ENCODE measurements at places on chromosomes 12 and 14.

GRCh38 chr14:24339284-24340151 is at the start of gene RIPK3:
RIPK3 (minus strand) TSS chr14:24339991; CDS start chr14:24339826, 165 bp downstream.
- peak; percentile 80 for DNase-seq

- no peak for DNase-seq
These were observed 181.1 kb upstream of the HMGA2 start for GRCh38 chr12:65643171-65643570.

GRCh38 chr14:69901113-69901951 is 22.1 kb downstream of the SMOC1 start:
- DNase-seq = no peak

- DNase-seq = peak; percentile 64
These were observed 583 bp downstream of the CPNE8 start for GRCh38 chr12:38904537-38905479.

- DNase-seq = no peak
These were observed 7.6 kb downstream of the EVL start for GRCh38 chr14:100072783-100073346.

DNA sequence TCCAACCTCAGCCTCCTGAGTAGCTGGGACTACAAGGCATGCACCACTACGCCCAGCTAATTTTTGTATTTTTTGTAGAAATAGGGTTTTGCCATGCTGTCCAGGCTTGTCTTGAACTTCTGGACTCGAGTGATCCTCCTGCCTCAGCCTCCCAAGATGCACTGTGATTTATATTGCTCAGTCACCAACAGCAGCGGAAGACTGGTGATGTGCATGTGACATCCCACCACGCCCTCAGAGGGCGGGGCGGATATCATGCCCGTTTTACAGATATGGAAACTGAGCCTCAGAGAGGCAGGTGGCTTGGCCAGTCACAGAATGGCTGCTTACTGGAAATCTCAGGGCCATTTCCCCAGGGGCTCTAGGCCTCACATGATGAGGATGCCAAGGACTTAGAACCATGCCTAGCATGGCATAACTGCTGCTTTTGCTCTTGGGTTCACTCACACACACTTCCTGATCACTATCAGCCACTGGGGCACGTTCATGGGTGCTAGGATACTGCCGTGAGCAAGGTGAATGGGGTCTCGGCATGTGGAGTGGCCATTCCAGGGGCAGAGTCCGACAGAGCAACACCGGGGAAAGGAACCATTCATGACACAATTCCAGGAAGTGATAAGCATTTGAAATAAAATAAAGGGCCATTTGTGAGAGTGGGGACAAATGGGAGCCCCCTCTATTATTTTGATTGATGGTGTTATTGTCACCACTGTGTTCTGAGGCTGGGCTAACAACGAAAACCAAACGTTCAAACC is 31.9 kb downstream of the RBM19 start:
- DNase-seq = no peak

- peak; percentile 74 for DNase-seq
These were observed 48.2 kb upstream of the ATP2B1 start for GRCh38 chr12:89756585-89757398.

DNA sequence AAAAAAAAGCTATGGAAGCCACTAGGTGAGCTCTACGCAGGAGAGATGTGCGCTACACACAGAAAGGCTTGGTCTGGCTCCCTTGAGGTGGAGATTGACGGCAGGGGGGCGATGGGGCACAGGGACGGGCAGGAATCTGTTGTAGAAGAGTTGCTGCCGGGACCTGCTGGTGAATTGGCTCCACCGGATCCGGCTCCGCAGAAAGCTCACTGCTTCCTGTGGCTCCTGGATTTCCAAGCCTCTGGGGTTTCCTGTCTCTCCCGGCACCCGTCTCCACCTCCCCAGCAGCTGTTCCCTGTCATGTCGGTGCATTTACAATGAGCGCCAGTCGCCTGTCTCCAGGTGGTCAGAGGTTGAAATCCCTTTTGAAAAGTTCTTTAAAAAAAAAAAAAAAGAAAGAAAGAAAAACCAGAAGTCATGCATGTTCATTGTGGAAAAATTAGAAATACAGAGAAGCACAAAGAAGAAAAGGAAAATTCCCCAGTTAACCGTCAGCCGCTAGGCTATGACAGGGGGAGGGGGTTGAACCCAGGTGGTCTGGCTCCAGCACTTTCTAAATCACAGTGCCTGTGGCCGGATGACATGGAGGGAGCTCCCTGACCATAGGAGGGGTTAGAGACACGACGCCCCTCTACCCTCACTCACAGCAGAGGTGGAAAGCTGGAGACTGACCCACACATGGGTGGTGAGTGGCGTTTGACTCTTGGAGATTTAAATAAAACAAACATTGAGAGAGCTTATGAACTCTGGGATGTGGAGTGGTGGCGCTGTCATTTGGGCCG is 20.8 kb downstream of the FAM222A start:
- DNase-seq = no peak

GRCh38 chr12:55839345-55840140 is 3.2 kb downstream of the MMP19 start:
- DNase-seq = no peak

- no peak for DNase-seq
These were observed 121.3 kb downstream of the TBX3 start for GRCh38 chr12:114562654-114563053.

- no peak for DNase-seq
These were observed 30.5 kb downstream of the RAD9B start for GRCh38 chr12:110532644-110533043.

DNA sequence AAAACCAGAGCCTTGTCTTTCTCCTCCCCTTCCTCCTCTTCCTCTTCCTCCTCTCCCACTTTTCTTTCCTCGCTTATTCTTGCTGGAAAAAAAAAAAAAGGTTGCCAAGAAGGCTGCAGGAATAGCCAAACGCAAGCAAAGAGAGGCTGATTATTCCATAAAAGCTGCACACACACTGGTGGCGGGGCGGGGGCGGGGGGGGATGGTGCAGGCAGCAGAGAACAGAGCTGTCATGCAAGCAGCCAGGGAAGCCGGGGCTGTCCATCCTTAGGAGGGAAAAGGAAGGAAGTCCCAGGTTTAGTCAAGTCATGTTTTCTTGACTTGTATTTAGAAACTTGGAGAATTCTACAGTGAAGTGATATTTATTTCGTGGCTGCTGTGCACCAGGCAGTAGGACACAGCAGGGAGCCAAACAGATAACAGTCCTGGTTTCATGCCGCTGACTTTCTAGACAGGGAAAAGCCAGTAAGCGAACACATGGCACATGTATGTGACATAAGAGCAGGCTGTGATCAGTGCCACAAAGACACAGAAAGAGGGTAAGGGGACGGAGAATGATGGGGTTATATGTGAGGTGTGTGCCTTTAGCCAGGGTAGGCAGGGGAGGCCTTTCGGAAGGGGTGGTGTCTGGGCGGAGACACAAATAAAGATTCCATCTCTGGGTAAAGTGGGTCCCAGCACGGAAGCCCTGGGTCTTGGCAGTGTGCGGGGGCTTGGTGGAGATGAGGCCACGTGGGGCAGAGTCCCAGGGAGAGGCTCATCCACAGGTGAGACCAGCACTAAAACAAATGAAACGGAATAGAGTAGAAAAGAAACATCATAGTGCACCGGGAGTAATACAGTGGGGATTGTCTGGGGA is 56.6 kb upstream of the SCN8A start:
- no peak for DNase-seq

GRCh38 chr14:76779221-76780057 is 18.2 kb downstream of the VASH1 start:
- DNase-seq = no peak

DNA sequence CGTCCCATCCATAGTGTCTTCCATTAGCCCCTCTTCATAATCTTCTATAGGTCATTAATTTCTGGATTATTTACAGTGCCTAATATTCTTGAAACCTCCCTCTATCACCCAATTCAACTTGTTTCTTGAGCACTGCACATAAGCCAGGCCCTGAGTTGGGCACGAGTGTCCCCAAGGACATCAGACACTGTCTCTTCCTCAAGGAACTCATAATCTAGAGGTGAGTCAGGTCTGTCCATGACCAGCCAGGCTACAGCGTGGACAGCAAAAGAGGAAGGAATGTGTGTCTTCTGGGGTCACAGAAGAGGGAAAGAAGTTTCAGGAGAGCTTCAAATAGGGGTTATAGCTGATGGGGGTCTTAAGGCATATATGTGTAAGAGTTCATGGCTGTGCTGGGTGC is 12.5 kb downstream of the SPTB start:
- DNase-seq = no peak

DNA sequence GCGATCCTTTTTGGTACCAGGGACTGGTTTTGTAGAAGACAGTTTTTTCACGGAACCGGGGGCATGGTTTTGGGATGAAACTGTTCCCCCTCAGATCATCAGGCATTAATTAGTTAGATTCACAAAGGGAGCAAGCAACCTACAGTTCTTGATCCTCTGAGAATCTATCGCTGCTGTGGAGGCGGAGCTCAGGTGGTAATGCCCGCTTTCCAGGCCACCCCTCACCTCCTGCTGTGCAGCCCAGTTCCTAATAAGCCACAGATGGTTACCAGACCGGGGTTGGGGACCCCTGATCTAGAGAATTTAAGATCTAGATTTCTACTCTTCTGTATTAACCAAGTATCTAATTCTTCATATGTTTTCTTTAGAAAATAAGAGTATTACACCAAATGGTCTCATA is 4.8 kb downstream of the ARHGAP5 start:
- DNase-seq = no peak

- DNase-seq = peak; percentile 12
These were observed 59.0 kb upstream of the ARID2 start for GRCh38 chr12:45670346-45671065.

DNA sequence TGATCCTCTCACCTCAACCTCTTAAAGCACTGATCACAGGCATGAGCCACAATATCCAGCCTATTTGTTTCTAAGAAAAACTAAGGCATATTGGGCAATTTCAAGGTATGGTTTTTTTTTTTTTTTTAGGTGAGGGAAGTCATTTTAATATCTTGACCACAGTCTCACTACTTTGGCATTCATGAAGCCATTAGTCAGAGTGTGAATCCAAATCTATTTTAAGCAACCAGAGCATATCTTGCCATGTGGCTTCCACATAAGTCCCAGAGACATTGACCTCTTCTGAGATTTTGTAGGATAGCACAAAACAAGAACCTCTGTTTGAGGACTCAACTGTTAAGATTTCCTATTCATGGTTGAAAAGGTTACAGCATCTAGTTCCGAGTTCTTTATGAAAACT is 130.3 kb upstream of the RBM19 start:
- no peak for DNase-seq

GRCh38 chr14:92759300-92759678 is 10.9 kb upstream of the LGMN start:
- DNase-seq = no peak

DNA sequence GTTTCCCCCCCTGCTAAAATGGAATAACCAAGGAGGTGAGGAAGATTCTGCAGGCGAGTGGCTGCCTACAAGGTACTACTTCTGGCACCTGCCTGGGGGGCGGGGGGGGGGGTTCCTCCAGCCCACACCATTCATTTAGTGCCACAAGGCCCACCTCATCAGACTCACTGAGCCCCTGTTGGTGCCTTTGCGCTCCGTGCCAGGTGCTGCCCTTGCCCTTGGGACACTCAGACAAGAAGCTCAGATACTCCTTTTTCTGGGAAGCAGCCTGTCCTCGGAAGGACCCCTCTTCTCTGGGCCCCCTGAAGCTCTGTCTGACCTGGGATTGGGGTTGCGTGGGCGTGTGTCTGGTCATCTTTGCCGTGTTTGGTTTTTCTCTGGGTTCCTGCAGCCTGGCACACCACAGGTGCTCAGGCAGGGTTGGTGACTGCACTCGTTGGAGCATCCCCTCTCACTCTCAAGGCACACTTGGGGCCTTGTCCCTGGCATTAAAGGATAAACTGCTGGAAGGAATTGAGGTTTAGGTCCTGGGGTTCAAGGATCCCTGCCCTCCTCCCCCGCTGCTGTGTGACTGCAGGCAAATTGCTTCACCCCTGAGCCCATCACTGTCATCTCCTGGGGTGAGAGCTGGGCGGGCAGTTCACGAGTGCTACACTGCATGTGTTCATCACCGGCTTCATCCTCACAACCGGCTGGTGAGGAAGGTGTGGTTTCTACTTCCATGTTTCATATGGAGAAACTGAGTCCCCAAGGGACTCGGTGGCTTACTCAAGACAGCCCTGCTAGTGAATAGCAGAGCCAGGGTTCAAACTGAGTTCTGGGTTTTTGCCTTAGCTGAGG is 16.9 kb downstream of the FAM222A start:
- no peak for DNase-seq

DNA sequence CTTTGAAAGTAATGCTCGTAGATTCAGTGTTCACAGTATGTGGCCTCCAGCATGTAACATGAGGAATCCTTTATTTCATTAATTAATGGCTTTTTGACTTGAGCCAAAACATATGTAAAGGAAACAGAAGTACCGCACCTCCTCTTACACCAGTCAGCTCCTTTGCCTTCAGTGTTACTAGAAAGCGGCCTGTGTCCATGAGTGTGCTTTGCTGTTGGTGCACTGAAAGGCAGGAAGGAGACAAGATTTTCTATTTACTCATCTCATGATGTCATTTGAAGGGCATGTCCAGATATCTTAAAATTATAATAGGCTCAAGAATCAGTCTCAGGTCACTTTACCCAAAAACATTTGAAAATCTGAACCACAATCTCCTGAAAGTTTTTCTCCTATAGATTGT is 9.9 kb upstream of the CCT2 start:
- no peak for DNase-seq

- DNase-seq = no peak
These were observed 40.0 kb upstream of the SLC2A13 start for GRCh38 chr12:40145896-40146295.
